ENCODE measurements at places on chromosomes 4 and X.

- DNase-seq: no peak
These were observed 37.5 kb downstream of the JAKMIP1 start for GRCh38 chr4:6162885-6163284.

GRCh38 chr4:82562564-82562854, 721 bp upstream of the TMEM150C start:
- no peak for DNase-seq

- no peak for DNase-seq
These were observed 73.3 kb upstream of the NALF2 start for GRCh38 chrX:69430785-69431184.

DNA sequence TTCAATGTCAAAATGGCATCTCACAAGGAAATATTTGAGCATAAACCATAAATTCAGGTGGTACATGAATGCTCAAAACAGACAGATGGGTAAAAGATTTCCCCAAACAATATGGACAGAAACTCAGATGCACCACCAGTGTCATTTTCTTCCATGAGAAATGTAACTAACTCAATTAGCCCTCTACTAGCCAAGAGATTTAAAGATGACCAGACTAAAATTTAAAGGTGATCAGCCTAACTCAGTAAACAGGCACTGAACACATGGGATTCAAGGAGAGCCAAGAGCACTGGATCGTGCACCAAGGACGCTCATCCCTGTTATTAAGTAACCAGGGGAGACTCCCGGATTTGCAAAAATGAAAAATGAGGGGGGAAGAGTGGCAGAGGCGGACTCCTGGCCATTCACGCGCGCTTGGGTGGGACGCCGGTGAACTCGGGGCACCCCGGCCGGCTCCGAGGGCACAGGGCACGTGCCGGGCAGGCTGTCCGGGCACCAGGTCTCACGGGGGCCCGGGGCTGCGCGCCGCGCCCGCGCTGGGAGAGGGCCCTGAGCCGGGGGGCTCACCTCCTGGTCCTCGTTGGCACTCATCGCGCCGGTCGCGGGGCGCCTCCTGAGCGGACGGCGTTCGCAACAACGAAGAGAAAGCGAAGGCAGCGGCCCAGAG, 490 bp downstream of the RWDD4 start:
- DNase-seq: no peak

DNA sequence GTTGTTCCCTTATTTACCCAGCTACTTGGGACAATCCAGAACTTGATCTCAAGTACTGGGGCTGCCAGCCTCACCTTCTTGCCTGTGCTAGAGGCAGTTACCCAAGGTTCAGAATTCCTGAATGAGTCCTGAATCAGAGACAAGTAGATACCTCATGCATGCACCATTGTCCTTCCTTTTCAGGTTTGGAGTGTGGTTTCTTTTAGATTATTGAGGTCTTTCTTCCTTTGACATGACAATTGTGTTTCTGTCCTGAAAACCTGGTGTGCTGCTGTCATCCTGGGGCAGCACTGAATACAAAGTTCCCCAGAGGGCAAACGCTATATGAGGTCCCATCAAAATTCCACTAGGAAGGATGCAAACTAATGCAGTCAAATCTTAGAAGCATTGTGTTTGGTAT, 3.5 kb downstream of the CXCL2 start:
- DNase-seq: no peak

DNA sequence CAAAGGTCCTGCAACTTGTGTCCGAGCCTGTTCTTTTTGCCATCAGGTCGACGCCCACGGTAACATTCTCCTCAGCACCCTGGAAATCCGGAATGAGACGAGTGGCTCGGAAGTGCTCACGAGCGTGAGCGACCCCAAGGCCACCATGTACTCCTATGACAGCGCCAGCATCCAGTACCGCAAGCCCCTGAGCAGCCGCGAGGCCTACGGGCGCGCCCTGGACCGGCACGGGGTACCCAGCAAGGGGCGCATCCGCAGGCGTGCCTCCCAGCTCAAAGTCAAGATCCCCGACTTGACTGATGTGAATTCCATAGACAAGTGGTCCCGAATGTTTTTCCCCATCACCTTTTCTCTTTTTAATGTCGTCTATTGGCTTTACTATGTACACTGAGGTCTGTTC, 37.9 kb downstream of the COMMD8 start:
- DNase-seq: no peak
